ENCODE measurements at places on chromosomes 11 and 22.

DNA sequence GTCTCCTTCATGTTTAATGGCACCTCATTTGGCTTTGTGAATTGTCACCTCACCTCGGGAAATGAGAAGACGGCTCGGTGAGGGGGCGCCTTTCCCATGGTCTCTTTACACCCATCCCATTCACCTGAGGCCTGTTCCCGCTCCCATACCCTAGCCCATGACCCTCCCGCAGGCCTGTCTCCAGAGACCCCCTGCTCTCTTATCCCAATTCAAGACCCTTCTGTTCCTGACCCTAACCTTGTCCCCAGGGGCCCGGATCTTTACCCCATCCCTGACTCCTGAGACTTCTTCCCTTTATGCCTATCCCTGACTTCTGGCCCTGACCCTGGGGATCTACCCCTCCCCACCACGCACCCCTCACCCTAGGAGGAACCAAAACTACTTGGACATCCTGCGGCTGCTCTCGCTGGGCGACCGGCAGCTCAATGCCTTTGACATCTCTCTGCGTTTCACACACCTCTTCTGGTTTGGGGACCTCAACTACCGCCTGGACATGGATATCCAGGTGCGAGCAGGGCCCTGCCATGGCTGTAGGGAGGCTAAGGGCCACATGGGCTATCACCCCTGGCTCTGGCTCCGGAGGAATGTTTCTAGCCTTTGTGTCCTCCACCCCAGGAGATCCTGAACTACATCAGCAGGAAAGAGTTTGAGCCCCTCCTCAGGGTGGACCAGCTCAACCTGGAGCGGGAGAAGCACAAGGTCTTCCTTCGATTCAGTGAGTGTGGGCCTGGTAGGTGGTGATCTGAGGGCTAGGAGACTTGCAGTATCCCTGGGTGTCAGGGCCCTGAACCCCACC is 7.9 kb downstream of the INPPL1 start:
- DNase-seq = no peak

DNA sequence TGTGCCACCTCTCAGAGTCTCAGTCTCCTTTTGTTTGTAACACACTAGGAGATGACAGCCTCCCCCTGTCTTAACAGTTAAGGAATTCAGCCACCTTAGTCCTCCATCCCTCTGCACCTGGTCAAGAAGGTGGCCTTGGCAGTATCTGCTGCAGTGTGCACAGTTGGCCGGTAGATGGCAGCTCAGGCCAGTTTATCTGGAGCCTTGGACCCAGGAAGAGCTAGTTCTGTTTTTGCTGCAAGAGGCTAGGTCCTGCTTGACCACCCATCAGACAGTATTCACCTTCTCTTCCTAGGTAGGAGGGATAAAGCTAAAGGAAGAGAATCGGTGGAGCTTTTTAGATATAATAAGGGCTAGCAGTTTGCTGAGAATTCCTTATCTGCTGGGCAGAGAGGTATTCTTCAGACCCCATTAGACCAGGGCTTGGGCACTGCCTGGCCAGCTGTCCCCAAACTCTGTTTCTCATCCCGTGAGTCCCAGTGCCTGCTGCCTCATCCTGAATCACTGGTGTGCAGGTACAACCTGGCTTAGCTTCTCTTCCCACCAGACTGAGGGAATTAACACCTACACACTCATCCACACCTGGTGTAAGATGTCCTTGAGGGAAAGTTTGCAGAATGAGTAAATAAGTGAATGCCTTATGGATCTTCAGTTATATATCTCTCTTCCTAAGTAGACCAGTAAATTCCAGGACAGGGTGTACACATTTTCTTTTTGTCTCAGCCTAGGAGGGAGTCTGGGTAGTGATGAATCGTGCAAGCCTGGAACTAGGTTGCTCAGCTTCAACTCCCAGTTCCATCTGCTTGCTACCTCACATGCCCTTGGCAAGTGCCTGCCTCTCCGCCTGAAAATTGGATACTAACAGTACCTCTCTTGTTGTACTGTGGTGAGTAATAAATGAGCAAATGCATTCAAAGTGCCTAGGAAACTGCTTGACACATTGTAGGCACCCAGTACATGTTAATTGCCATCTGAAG is 70.8 kb upstream of the NARS2 start:
- DNase-seq = peak; percentile 67

DNA sequence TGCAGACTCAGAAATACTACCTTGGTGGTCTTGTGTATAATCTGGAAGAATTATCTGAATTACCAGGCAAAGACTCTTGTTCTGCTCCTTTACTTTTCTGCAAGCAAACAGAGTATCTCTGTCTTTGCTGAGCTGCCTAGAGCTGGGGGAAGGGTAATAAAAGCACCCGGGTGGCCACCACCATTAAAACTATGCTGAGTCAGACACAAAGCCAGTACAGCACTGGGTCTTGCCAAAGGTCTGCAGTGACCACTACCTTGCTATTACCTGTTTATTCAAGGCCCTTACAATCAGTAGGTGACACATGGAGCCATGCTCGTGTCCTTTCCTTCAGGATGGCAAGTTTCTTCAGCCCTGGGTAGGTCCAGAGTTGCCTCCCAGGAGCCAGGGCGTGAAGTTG is 420.6 kb upstream of the CNTN5 start:
- DNase-seq = no peak

DNA sequence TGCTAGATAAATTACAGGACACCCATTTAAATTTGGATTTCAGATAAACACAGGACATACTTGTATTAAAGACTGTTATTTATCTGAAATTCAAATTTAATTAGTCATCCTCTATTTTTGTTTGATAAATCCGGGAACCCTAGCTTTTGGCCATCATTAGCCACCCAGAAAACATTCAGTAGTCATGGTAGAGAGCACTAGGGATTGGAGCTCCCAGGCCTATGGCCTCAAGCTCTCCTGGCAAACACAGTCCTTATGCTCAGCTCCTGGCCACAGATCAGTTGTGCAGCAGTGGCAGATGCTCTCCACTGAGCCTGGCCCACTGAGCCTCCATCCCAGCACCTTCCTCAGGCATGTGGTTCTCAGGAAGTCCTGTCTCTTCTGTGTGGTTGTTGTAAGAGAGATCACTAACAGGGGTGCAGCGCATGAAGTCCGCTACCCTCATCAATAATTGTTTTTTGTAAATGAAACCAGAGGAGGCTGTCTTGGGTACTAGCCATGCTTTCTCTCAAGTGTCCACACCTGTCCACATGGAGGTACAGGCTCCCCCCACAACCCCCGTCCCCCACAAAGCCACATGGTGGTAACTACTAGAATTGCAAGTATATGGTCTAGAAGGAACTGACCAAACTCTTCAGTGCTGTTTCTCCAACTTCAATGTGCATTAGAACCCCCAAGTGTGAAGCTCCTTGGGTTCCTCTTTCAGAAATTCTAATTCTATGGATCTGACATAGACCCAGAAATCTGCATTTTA is 1.1 kb upstream of the IRAG1 start:
- DNase-seq = peak; percentile 70

DNA sequence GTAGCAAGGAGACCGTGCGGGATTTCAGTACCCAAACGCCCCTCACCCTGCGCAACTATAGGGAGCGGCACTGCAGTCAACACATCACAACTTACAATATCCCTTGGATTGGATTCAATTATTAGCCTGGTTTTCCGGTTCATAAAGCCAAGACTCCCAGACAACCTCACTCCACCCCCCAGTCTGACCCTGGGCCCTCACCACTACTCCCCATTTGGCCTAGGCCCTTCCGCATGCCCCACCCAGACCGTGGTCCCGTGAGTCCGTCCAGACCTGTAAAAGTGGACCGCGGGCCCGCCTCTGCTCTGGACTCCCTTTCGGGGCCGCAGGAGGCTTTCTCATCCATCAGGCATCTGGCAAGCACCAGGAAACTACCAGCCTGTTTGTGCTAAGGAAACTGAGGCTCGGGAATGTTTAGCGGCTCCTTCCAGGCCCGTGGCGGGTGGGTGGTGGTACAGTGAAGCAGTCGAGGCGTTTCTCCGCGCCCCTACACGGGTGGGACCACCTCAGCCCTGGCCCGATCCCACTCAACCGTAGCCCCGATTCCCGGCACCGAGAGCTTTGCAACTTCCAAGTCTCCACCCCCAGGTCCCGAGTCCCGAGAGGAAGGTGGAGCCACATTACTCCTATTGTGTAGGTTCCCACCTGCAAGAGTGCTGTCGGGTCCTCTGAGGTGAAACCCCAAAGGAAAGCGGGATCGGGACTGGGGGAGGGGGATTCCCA is 679 bp upstream of the DPP3 start:
- DNase-seq = peak; percentile 81

DNA sequence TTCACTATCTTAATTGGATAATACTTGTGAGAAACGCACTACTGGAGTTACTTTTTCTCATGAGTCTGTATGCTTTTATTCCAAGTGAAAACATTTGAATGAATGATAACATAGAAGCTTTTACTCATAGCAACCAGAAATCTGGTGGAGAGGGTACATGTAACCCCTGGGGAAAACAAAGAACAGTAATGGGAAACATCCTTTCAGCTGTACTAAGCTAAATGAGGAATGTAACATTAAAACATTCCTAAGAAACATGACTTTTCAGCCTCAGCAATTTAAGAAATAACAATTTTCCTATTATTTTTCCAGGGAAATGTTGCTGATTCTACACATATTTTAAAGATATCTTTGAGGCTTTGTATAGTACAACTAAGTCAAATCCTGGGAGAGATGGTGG is 97.2 kb upstream of the CEP126 start:
- DNase-seq = no peak

- peak; percentile 17 for DNase-seq
Measured at GRCh38 chr11:18633256-18634139, 644 bp downstream of the SPTY2D1 start.

- DNase-seq = no peak
Measured at GRCh38 chr11:104340590-104340989, 176.6 kb upstream of the PDGFD start.

- DNase-seq = peak; percentile 95
Measured at GRCh38 chr11:72773291-72773690, 20.6 kb downstream of the STARD10 start.

DNA sequence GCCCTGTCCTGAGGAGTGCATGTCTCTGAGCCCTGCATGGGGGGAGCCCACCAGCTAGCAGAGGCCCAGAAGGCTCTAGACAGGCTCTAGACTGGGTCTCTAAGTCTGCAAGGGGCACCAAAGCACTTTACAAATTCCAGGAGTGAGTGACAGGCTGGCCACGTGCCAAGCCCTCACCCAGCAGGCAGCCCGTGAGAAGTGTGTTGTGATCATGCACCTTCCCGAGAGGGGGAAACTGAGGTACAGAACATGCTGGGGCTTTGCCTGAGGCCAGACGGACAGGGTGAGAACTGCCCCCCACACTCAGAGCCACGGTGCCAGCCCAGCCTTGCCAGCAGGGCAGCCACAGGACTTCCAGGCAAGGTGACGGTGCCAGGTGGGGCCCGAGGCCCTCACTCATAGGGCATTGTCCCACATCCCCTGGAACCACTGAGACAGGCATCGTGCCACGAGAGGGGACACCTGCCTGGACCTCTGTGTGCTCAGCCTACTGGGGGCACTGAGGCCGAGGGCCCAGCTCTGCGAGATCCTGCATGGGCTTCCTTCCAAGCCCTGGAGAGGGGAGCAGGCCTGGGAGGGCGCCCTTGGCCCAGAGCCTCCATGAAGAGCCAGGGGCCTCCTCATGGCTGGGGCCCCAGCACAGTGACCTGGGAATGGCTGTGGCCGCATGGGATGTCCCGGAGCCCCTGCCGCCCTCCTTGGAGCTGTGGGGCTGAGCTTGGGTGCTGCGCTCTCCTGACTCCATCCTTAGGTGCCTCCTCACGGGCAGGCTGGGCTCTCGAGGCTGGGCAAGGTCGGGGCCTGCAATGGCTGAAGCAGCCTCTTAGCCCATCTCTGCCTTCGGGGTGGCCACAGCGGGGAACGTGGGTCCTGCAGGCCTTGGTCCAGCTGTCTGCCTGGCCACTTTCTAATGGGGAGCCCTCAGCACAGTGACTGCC is 121.5 kb downstream of the KCNQ1OT1 start:
- DNase-seq = no peak

DNA sequence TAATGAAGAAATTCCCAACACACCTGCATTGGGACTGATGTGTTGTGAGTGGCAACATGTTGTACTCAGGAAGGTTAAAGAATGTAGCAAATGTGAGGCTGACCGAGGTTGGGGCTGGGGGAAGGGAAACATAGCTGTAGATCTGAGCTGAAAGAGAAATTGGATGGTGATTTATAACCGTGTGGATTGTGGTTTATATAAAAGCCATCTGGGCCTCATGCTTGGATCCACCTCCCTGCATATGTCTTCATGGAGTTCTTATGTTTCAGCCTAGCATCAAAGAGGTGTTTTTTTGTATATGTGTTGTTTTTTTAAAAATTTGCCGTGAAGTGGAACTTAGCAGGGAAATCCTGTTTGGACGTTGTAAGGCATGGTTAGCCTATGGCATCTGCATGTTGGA is 141.3 kb downstream of the NAV2 start:
- no peak for DNase-seq

DNA sequence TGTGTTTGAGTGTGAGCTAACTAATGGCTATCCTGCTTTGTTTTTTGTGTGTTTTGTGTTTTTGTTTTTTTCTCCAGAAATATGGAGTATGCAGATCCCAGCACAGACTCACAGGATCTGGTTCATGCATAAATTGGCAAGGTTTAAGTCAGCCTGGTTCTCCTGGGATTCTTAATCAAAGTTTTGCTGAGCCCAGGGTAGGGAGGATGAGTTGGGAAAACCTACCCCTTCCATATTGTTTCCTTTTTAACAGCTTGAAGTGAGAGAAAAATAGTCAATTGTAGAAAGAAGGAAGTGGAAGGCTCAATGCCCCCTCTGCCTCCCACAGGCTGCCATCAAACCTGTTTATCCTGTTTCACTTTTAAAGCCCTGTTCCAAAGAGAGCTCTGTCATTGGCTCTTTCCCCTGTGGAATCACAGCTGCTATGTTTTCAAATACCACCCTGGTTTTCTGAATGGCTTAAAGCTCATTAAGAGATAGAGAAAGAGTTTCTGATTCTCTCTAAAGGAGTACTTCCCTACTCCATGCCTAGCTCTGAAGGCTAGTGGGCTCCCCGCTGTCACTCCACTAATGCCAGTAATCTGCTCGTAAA is 23.4 kb upstream of the CADM1 start:
- DNase-seq = no peak

DNA sequence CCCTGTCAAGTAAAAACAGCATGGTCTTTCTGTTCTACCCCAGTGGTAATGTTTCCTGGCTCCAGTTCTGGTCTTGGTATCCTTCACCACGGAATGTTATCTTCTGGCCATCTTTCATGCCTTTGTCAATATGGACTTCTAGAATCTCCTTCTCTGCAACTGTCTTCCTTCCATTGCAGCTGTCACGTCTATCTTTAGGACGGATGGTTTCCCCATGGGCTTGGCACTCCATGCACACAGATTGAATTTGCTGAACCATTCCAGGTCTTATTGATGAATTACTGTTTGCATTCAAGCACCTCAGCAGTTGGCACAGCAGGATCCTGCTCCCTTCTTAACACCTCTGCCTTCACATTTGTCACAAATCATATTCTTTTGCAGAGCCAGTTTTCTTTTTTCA is 44.9 kb upstream of the SLC25A18 start:
- no peak for DNase-seq

DNA sequence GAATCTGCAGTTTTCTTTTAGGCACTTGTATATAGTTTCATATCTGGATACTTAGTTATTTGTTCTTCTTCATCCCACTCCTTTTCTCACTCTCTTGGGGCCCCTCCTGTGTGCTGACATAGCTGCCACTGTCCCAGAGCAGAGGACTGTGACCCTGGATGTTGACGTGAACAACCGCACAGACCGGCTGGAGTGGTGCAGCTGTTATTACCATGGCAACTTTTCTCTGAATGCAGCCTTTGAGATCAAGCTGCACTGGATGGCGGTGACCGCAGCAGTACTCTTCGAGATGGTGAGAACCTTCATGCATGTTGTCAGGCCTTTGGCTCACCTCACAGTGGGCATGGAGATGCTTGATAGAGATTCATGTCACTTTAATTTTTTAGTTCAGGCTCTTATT is 50.9 kb upstream of the YWHAH start:
- DNase-seq = no peak

GRCh38 chr11:34570584-34570983 is 50.3 kb upstream of the EHF start:
- DNase-seq = no peak
